Activated T-cell treated with anti-CD3 and anti-CD28 coated beads, Interleukin-2, amount 50 U/mL, for 24 hours (primary cell): ENCODE measurements at places on chromosomes 5 and 9.

DNA sequence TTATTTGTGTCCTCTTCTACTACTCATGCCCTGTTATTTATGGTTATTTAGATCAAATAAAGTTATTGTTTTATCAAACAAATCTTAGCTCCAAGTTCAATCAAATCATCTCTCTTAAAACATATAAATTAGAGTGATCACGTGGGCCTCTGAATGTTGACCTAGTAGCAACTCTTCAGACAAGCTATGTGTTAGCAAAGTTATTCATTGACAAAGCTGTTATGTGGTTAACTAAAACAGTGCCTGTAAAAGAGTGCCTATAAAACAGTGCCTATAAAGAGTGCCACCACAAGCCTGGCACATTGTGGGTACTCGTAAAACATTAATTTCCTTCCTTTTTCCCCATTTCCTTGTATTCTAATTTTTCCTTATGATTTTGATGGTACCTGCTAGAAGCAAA is 421.9 kb downstream of the HCN1 start:
- H3K4me3 ChIP-seq: no peak overlapping the region
- no peaks in the 10 kb centered on the region for H3K4me1 ChIP-seq
- H3K27me3 ChIP-seq: no peaks in the 10 kb centered on the region

GRCh38 chr9:61669352-61669751 is 479.5 kb downstream of the SPATA31A7 start:
- H3K27me3 ChIP-seq: no peaks in the 10 kb centered on the region
- H3K36me3 ChIP-seq: no peaks in the 10 kb centered on the region

DNA sequence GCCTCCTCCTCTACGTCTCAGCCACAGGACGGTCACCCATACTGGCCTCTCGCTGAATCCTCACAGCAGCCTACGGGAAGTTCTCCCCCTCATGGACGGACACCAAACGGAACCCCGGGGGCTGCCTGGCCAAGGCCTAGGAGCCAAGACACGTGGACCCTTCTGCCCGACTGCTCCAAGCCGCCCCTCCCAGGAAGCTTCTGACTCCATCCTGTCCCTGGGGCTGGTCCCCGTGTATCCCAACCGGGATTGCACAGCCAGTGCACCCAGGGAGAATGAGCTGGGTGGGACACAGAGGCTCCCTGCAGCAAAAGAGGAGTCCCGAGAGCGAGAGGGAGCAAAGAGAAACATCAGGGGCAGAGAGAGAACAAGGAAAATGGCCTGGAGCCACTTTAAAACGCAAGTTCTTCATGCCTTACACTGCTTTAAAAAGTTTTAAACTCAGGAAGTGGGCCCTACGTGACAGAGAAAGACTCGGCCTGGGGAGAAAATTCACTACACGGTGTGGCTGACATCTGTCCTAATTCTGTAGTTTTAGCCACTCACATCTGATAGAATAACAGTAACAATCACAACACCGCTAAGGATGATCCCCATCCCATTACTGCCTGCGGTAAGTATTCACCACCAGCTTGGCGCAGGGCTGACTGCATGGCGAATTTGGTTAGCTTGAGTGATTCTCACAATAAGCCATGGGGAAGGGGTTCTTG is 3.0 kb downstream of the FAM78A start:
- H3K27me3 ChIP-seq: no peaks in the 10 kb centered on the region
- H3K36me3 ChIP-seq: peaks cover 63% of the 10 kb centered on the region
- peaks cover 42% of the 10 kb centered on the region for H3K4me1 ChIP-seq
- H3K27ac ChIP-seq: peak overlapping the region; percentile 96
- DNase-seq: peak; percentile 69

- no peak overlapping the region for H3K27ac ChIP-seq
- no peak overlapping the region for H3K4me3 ChIP-seq
- no peak for DNase-seq
- no peaks in the 10 kb centered on the region for H3K36me3 ChIP-seq
- H3K27me3 ChIP-seq: no peaks in the 10 kb centered on the region
Observed at GRCh38 chr5:136781464-136781863, 416.1 kb upstream of the TRPC7 start.

DNA sequence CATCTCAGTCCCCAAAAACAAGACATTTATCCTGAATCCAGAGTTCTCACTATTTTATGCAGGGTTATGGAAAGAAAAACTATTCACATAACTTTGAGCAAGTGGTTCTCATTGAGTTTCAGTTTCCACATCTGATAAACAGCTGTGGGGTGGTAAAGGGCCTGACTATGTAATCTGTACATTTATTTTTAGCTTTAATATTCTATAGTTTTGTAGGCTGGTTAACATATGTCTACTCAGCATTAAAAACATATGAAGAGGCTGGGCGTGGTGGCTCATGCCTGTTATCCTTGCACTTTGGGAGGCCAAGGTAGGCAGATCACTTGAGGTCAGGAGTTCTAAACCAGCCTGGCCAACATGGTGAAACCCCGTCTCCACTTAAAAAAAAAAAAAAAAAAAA is 301.5 kb upstream of the CCNG1 start:
- no peaks in the 10 kb centered on the region for H3K4me1 ChIP-seq
- DNase-seq: no peak
- no peaks in the 10 kb centered on the region for H3K36me3 ChIP-seq
- H3K27ac ChIP-seq: no peak overlapping the region
- no peaks in the 10 kb centered on the region for H3K27me3 ChIP-seq

DNA sequence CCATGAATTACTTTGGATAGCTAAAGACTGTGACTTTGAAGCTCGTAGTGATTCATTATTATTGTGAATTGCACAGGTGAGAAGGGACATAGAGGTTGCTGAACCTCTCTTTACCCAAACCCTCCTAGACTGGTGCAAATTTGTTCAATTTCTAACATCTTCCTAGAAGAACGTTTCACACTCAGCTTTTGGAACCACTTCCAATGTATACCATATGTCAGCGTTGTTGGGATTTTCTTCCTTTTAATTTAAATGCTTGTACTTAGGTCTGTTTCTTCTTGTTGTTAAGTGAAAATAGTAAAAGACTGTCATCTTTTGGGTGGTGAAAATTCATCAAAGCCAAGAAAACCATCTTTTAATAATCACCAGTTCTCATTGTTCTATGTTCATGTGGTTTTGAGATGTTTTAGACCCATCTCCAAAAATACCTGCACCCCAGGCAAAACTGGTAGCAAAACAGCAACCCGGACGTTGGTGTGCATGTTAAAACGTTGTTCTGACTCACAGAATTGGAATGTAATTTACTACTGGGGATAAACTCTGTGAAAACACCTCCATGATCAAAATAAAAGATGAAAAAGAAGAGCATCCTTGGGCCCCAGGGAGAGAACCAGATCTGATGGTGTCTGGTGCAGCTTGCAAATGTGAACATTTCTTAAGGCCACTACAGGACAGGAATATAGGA is 238.3 kb downstream of the NPR3 start:
- H3K4me1 ChIP-seq: no peaks in the 10 kb centered on the region
- H3K27me3 ChIP-seq: no peaks in the 10 kb centered on the region
- H3K36me3 ChIP-seq: no peaks in the 10 kb centered on the region
- H3K27ac ChIP-seq: no peak overlapping the region
- H3K4me3 ChIP-seq: no peak overlapping the region
- no peak for DNase-seq

- no peak overlapping the region for H3K4me3 ChIP-seq
- peaks cover 83% of the 10 kb centered on the region for H3K36me3 ChIP-seq
- no peak for DNase-seq
- no peaks in the 10 kb centered on the region for H3K27me3 ChIP-seq
- no peak overlapping the region for H3K27ac ChIP-seq
- no peaks in the 10 kb centered on the region for H3K4me1 ChIP-seq
Observed at GRCh38 chr9:71719562-71719961, 48.8 kb downstream of the CEMIP2 start.

GRCh38 chr5:13378091-13378490 is 566.4 kb downstream of the DNAH5 start:
- no peaks in the 10 kb centered on the region for H3K36me3 ChIP-seq
- H3K4me3 ChIP-seq: no peak overlapping the region
- no peaks in the 10 kb centered on the region for H3K4me1 ChIP-seq
- DNase-seq: no peak

GRCh38 chr5:173434270-173434669 is 106.1 kb upstream of the STC2 start:
- H3K27ac ChIP-seq: no peak overlapping the region
- no peaks in the 10 kb centered on the region for H3K36me3 ChIP-seq
- H3K27me3 ChIP-seq: peaks cover 24% of the 10 kb centered on the region
- H3K4me3 ChIP-seq: no peak overlapping the region
- DNase-seq: no peak

GRCh38 chr9:26786564-26786963 is 106.0 kb downstream of the CAAP1 start:
- H3K4me1 ChIP-seq: no peaks in the 10 kb centered on the region
- no peak overlapping the region for H3K27ac ChIP-seq
- no peak for DNase-seq
- no peaks in the 10 kb centered on the region for H3K27me3 ChIP-seq
